Myocyte (in vitro differentiated cells): ENCODE measurements at places on chromosomes 11 and 22.

DNA sequence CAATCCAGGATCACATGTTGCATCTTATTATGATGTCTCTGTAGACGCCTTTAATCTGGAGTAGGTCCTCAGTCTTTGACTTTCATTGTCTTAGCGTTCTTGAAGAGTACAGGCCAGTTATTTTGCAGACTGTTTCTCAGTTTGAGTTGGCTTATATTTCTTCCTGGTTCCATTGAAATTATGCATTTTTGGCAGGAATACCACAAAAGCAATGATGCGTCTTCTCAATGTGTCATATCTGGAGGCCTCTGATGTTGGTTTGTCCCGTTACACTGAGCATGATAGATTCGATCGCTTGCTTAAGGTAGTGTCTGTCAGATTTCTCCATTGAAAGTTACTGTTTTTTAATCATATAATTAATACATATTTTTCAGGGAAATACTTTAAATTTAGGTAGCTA lies 30.6 kb downstream of the TECTA start:
- DNase-seq: no peak

GRCh38 chr11:100151944-100152343 lies 535.1 kb upstream of the ARHGAP42 start:
- DNase-seq: peak; percentile 62

DNA sequence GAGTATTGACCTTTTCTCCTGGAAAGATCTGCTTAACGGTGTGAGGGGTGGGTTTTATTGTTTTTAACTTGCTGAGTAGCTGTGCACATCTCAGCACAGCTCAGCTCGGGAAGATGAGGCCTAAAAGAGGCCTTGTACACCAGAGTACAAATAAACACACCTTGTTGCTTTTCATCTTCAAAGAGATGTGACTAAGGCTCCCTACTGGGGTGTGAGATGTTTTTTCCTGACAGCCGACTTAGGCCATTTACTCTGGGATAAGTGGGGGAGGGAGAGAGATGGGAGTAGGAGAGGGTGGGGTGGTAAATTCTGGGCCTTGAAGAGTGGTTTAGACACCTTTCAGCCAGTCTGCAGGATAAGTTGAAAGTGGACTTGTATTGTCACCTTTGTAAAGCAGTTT lies 2.9 kb downstream of the LDLRAD3 start:
- DNase-seq: no peak

DNA sequence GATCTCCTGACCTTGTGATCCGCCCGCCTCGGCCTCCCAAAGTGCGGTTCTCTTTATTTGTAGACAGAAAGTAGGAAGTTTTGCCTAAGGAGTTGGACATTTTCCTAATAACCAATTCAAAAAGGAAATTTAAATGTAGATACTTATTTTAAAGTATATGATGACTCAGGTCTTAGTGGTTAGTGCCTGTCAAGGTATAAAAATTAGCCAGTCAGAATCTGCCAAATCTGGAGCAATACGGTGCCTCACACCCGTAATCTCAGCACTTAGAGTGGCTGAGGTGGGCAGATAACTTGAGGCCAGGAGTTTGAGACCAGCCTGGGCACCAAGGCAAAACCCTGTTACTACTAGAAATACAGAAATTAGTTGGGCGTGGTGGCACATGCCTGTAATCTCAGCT lies 86.7 kb upstream of the RASSF10 start:
- no peak for DNase-seq

- no peak for DNase-seq
These were observed at the start of gene MAPK8IP2 for GRCh38 chr22:50600538-50600937. MAPK8IP2 (plus strand) TSS chr22:50600793; CDS start chr22:50600819, 26 bp downstream.

DNA sequence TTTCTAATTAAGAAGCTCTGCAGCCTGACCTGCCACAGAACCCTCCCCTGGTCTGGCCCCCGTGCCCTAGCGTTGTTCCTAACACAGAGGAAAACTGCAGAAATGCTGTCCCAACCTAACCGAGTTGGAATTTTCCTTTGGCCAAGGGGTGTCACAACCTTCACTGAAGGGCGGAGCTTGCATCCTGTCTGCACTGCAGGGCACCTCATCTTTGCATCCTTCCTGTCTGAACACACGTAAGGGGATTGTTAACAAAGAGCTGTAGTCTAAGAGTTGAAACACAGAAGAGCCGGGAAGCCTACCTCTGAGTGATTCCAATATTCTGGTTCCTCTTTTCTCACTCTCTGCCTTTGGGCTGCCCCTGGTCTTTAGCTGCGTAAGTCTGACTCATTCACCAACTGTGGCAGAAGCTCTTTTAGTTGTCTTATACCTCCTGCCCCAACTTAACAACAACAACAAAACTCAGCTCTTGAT lies 1.6 kb downstream of the DIXDC1 start:
- DNase-seq: peak; percentile 65

DNA sequence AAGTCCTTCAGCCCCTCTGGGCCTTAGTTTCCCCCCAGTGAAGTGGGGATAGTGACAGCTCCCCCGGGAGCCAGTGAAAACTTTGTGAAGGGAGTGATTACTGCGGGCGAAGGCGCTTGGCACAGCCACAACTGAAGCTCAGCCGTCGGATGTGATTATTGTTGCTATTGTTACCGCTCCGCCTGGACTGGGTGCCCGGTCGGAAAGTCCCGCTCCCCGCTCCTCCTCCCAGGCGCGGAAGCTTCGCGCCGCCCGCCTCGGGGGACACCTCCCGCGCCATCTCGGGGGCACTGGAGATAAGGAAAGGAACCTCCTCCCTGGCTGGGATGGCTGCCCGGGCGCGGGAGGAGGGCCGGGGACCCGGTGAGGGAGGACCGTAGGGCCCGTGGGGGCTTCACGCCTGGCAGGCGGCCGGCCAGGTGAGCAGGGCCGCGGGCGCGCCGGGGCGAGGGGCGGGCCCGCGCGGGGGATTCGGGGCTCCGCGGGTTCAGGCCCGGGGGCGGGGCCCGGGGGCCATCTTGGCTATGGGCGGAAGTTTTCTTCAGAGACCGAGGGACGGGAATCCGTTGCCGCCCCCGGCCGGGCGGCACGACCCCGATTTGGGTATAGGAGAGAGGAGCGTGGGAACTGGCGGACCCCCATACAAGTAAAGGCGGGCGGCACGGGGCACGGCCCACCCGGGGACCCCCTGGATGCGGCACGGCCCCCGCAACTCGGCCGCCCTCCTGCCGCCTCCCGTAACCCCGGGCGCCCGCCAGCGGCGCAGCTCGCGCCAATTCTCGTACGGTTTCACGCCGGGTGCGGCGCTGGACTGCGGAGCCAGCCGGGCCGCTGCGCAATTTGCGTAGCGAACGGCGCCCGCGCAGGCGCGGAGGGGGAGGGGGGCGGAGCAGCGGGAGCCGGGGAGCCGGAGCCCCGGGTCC lies at the start of gene GPR137:
Gene GPR137 (plus strand): TSS at position 887 of the 923 bp plus-strand sequence. CDS start 677 bp downstream, outside the sequence.
- peak; percentile 73 for DNase-seq

GRCh38 chr22:20517422-20517821 lies 10.0 kb downstream of the MED15 start:
- DNase-seq: no peak

DNA sequence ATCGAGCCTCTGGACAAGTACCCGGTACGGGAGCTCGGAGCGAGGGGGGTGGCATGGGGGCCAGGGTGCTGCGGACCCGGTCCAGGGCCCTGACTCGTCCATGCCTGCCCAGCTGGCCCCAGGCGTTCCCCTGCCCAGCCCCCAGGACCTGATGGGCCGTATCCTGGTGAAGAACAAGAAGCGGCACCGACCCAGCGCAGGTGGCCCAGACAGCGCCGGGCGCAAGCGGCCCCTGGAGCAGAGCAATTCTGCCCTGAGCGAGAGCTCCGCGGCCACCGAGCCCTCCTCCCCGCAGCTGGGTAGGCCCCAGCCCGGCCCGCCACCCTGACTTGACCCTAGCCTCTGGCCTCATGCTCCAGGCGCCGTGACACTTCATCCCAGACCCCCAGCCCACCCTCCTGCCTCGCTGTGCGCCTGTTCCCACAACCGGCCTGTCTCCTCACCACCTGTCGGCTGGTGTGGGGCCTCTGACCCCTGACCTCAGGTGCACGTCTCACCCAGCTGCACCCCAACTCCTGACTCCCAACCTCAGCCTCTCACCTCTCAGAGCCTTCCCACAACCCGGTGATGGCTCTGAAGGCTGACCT lies 7.7 kb downstream of the PLCB3 start:
- DNase-seq: no peak

DNA sequence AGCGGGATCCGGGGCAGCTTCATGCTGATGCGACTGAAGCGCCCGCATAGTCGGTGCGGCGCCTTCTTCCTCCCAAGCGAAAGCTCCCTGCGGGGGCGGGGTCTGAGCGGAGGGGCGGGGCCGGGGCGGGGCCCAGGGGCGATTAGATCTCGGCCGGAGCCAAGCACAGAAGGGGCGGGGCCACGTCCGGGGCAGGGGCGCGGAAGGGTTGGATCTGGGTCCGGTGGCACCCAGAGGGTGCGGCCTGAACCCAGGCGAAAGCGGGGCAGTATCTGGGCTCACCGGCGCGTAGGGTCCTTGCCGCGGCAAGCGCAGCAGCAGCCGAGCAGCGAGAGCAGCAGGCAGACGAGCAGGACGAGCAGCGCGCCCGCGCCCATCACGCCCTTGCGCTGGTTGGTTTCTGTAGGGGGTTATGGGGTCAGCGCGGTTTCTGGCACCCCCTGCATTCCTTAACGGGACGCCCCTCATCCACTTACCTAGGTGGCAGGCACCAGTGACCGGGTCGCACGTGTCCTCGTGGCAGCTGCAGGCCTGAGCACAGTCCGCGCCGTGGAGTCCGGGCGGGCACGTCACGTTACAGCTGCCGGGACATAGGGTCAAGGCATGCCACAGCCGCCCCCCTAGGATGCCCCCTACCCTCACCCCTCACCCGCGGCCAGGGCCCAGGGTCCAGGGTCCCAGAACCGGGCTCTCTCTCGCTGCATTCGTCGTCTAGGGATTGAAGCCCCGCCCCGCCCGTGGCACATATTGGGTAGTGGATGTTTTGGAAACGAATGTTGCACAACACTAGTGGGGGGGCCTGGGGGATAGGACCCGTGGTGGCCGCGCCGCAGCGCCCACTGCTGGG lies 8.1 kb downstream of the SCARF2 start:
- no peak for DNase-seq

GRCh38 chr11:20278727-20279126 lies 84.8 kb upstream of the HTATIP2 start:
- DNase-seq: no peak

DNA sequence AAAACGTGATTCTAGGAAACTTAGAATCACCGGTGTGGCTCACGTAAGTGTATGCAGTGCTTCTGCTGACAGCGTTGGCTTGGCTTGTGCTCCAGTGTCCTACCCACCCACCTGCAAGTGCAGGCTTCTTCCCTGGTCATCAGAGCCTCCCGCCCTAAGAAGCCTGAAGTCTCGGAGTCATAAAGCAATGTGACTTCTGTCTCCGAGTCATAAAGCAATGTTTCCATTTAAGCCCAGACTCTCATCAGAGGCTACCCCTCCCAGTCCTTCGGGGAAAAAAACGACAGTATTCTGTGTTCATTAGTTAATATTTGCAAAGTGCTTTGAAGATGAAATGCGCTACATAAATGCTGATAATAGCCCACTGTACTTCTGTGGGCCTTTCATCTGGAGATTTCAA lies 293.8 kb downstream of the OPCML start:
- no peak for DNase-seq

DNA sequence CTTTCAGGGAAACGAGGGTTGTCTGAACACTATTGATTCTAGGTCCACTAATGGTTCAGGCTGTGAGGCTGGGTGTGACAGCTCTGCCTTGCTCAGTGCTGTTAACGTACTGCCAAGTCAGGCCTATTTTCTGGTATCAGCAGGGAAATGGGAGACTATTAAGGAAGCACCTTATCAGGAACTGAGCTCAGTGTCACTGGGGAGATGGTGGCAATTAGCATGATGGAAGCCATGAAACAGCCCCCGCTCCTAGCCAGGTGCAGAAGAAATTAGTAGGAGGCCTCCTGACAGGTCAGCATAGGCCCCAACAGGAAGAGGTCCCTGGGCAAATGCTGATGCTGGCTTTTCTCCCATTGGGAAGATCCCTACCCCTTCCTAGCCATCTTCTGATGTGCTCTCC lies 42.6 kb upstream of the LMO2 start:
- no peak for DNase-seq

- no peak for DNase-seq
These were observed 34.6 kb downstream of the ASCL2 start for GRCh38 chr11:2235588-2236326.
